SJCRH30 (cell line): ENCODE measurements at places on chromosomes 13 and 19.

- DNase-seq: peak; percentile 79
Observed at GRCh38 chr13:111006506-111007031, 91.7 kb upstream of the ANKRD10 start.

GRCh38 chr13:30727491-30728355 is 7.6 kb upstream of the ALOX5AP start:
- DNase-seq: peak; percentile 52

- DNase-seq: no peak
Observed at GRCh38 chr19:29636553-29637360, 28.5 kb upstream of the PLEKHF1 start.

DNA sequence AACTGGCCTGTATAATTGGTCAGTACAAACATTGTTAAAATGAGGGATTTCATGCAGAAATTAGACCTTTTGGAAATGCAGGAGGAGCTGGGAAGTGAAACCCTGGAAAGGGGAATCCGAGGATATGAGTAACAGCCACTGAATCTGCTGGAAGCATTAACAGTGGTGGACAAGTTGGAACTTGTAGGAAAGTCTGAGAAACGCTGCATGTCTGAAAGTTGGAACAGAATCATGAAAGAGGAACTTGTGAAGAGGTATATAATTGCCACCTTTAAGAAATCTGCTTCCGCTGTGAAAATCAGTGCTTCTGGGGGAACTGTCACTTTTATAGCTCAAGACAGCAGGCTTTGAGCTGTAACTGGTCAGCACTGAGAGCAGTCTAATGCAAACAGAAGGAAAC is 716.5 kb upstream of the PRR20A start:
- no peak for DNase-seq

DNA sequence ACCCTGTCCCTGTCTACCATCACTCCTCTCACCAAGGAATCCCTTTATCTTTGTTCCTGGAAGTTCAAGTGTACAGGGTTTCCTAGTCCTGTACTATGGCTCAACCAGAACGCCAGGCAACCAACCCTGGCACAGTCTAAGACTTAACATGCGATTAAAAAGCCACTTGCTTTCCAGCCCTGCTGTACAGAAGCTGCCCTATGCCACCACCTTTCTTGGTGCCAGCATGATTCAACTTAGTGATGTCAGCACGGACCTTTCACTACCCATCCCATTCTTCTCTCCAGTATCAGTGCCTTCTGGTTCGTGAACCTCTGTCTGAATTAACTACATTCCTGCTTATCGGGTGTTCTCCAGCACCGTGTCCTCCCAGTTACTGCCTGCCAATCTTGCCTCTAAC is 151.1 kb downstream of the KLF12 start:
- DNase-seq: no peak
